ENCODE measurements at places on chromosomes 12 and 14. TPM values are rescaled to one million over a fixed set of nuclear protein-coding genes. Genes with fewer than 3 reads are reported as not detected.

GRCh38 chr12:103441437-103442181, 54.2 kb downstream of the C12orf42 start:
- peak; percentile 27 for DNase-seq
- H3K4me3 ChIP-seq: peak overlapping the region; percentile 52
- H3K36me3 ChIP-seq: no peaks in the 10 kb centered on the region
- peak overlapping the region; percentile 69 for H3K27ac ChIP-seq
- no peaks in the 10 kb centered on the region for H3K27me3 ChIP-seq

DNA sequence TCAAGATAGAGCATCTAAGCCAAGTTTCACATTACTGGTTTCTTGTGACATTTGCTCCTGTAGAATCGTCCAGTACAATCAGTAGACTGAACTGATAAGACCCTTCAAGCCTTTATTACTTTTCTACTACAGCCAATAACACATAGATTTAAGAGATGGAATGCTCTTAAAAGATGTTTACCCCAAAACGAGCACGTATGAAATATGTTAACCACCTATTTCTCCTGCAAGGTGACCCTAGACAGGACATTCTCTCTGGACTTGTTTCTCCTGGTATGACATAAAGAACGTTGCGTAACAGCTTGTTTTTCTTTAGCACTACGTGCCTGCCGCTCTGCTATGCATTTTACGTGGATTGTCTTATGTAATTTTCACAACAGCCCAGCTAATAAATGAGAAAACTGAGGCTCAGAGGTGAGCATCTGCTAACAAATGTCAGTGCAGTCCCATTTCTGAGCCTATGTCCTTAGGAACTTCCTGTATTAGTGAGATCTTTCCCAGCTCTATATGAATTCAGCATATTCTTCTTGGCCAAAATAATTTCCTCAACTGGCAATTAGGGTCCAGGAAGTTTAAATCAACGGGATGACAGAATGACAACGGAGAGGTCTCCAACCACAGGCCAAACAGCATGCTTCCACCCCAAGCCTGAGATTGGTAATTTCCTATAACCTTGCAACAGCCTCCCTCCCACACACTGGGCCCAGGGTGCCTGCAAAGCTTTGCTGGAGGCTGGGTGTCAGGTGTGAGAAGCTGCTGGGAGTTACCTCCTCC, 3.7 kb downstream of the NFKBIA start:
- peak overlapping the region; percentile 98 for H3K27ac ChIP-seq
- peaks cover 48% of the 10 kb centered on the region for H3K36me3 ChIP-seq
- H3K4me3 ChIP-seq: peak overlapping the region; percentile 96

DNA sequence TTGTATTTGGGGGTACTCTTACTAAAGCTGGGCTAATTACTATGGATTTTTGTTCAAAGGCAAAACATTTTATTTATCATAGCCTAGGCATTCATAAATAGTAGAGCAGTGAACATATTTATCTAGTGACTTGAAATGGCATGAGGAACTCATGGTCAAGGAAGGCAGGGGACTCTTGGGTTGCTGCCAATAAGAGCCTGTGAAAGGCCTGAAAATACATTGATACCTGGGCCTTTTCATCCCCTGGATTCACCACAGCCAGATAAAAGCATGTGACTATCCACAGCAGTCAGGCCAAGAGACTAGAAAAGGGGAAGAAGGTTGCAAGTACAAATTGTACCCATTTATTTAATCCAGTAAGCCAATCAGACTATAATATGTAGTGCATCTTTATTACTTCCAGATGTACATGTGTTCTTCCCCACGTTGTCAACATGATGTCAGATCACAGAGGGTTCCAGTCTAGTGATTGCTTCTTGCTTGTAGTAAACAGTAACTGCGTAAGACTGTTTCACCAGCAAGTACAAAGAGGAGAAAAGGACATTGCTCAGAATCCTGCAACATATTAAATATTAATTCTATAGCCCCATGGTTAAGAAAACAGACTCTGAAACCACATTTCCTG, 409.7 kb downstream of the NOVA1 start:
- no peak overlapping the region for H3K4me3 ChIP-seq
- DNase-seq: no peak
- H3K4me1 ChIP-seq: no peaks in the 10 kb centered on the region
- no peaks in the 10 kb centered on the region for H3K36me3 ChIP-seq
- no peaks in the 10 kb centered on the region for H3K27me3 ChIP-seq
- no peak overlapping the region for H3K27ac ChIP-seq

RNASE12 gene
- not detected for total RNA-seq

SCNN1A gene
- 0.67 TPM for total RNA-seq

Measured in activated T-cell treated with anti-CD3 and anti-CD28 coated beads, Interleukin-2, amount 50 U/mL, for 72 hours (primary cell).